Anterior cingulate cortex (tissue), 58 donors: ENCODE measurements at places on chromosomes 7 and 10.

DNA sequence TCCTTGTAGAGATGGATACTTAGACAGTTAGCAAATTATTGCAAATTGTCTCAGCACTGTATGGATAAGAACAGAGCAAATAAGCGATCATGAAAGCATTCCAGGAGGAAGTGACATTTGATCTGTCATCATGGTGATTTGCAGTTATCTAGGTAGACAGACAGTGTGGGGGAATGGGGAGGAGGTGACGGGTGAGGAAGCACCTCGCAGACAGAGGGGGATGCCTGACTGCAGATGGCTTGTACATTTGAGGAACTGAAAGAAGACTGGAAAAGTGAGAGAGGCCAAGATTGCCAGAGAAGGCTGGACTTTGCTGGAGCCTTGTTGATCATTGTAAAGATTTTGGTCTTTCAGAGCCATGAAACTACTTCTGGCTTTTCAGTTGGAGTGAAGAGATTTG, 318.2 kb upstream of the CELF2 start:
- no peak for DNase-seq

DNA sequence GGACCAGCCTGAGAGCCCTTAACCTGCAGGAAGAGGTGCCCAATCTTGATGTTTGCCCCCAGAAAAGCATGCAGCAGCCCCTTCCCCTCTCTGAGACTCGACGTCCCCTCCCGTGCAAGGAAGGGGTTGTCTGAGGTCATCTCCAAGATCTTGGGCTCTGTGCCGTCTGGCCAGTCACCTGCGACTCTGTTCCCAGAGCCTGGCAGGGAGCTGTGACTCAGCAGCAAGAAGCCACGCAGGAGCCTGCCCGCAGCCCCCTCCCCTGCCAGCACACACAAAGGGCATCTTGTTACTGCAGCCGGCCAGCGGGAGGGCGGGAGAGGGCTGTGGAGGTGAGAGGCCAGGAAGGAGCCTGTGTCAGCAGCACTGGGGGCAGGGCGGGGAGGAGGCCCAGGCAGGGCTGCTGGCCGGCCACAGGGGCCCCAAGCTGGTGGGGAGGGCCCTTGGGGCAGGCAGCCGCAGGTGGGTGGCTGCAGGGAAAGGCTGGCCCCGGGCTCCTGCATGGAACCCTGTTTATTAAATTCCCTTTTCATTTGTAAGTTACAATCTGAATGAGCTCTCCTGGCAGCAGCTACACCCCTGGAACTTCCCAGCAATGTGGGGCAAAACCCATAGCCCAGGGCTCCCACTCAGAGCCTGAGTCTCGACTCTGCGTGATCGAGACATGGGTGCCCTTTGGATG, 103.7 kb upstream of the ZMIZ1 start:
- DNase-seq, result peak; percentile 89

DNA sequence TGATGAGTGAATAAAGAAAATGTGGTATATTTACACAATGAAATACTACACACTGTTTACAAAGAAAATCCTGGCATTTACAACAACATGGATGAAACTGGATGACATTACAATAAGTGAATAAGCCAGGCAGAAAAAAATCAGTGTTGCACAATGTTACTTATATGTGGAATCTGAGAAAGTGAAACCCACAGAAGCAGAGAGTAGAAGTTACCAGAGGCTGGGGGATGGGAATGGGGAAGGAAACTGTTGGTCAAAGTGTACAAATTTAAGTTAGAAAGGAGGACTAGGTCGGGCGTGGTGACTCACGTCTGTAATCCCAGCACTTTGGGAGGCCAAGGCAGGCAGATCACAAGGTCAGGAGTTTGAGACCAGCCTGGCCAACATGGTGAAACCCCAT, 538.5 kb upstream of the MKI67 start:
- DNase-seq, result no peak

GRCh38 chr7:88310956-88311674, 4.4 kb upstream of the STEAP4 start:
- DNase-seq, result no peak

- DNase-seq, result no peak
These were observed 69.5 kb downstream of the ADAM22 start for GRCh38 chr7:88003581-88003980.

GRCh38 chr7:39560997-39561396, 5.2 kb upstream of the YAE1 start:
- DNase-seq, result no peak

DNA sequence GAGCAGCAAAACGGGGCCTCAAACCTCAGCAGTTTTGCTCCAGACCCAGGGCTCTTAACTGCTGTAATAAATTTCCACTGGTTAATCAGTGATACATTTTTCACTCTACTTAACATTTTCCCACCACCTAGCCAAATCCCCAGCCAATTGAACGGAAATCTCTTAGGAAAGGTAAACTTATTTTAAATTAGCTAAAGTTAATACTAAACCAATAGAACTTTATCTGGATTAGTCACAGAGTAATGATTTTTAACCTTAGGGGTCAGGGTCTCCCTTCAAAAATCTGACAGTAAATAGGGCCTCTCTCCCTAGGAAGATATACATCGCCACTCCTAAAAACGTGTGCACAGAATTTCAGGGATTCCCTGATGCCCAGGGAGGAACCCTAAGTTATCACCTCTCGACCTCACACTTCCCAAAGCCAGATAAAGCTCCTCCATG, 87.4 kb upstream of the KMT2E start:
- no peak for DNase-seq

- DNase-seq, result no peak
These were observed 3.3 kb downstream of the LFNG start for GRCh38 chr7:2522780-2523433.

- no peak for DNase-seq
These were observed 57.1 kb upstream of the CYP2C18 start for GRCh38 chr10:94626476-94626875.

GRCh38 chr7:104156842-104157277, 51.0 kb downstream of the ORC5 start:
- no peak for DNase-seq

DNA sequence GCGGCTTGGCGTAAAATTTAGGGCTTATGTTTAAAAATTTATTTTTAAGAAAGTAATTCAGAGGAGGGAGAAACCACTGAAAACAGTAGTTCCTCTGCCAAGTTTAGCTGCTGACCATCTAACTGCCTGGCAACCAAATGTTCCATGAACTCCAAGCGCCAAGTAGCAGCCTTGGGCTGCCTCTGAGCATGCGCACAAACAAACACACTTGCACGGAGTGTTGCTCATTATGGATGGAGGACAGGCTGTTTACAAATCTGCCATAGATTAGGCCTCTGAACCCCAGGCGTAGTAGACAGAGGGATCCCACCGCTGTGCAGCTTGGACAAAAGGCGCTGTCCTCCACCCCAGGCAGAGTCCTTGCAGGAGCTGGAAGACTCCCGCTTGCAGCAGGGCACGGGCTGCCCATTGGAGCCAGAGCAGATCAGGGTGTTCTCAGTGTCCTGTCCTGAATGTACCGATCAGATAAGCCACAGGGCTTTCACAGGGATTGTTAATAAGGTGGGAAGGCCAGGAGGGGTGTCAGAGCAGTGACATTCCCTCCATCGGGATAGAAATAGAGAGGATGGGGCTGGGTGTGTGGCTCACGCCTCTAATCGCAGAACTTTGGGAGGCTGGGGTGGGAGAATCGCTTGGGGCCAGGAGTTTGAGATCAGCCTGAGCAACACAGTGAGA, 47.7 kb upstream of the LYZL1 start:
- peak; percentile 20 for DNase-seq

DNA sequence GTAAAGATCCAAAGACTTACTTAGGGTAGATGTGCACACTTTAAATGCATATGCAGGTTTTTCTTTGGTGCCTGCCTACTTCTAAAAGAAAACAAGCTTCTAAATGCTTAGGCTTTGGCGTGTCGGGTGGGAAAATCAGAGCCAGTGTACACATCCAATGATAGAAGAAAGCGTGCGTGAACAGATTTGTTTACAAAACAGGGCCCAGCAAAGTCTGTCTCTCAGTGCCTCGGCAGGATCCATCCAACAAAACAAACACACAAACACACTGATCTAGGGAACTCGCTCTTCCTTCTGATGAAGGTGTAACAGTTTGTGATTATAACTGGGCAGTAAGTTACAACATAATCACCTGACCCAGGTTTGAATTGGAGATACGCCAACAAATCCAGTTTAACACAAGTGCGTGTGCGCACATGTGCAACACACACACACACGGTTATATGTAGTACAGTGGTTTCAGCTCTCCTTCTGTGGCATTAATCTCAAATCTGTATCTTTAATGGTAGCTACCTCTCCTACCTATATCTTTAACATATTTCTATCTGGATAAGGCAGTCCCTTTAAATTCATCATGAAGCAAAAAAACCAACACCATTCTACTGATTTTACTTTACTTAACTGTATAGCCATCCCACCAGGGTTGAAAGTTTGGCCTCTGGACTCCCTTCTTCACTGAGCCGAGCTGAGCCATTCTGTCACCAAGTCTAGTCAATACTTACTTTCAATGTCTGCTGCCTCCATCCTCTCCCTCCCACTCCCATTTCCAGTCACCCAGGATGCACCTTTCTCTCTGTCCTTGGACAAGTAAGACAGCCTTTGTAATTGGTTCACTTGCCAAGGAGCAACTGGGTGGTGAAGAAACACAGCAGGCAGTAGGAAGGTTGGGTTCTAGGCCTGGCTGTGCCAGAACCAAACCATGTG, 184.4 kb upstream of the KLF14 start:
- no peak for DNase-seq

- no peak for DNase-seq
These were observed 779 bp downstream of the IFIT2 start for GRCh38 chr10:89302625-89303024.

GRCh38 chr10:11442001-11442773, 169.3 kb downstream of the USP6NL start:
- DNase-seq, result no peak

- peak; percentile 48 for DNase-seq
These were observed 61.6 kb upstream of the BTRC start for GRCh38 chr10:101292194-101293006.

GRCh38 chr7:81776948-81777630, 7.2 kb upstream of the HGF start:
- DNase-seq, result no peak

DNA sequence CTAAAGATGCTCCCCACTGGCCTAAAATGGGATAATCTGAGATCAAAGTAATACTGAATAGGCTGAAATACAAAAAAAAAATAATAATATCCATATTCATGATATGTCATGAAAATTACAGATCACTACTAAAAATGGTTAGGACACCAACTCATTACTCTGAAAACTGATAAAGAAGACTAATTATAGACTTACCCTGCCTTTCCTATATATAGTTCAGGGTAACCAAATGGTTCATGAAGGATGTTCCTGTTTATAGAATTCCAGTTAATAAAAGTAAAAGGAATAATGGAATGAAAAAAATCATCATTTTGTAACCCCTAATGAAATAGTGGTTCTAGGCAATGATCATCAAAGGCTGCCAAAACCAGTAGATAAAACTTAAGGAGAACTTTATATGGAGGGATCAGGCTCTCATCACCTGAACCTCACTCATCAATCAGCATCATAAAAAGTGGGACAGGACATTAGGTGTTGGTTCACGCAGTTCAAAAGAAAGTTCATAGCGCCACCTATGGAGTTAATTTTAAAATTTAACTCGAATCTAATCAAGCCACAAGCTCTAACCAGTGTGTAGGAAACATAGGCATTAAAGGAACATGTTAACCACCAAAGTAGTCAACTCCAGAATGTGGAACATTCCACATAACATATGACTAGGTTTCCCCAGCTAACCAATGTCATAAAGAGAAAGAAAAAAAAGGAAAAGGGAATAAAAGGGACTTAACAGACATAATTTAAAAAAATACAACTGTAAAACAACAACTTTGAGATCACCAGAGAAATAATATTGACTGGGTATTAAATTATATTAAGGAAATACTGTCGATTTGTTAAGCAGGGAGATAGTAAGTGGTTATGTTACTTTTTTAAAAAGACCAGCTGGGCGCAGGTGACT, 35.7 kb downstream of the P4HA1 start:
- no peak for DNase-seq

DNA sequence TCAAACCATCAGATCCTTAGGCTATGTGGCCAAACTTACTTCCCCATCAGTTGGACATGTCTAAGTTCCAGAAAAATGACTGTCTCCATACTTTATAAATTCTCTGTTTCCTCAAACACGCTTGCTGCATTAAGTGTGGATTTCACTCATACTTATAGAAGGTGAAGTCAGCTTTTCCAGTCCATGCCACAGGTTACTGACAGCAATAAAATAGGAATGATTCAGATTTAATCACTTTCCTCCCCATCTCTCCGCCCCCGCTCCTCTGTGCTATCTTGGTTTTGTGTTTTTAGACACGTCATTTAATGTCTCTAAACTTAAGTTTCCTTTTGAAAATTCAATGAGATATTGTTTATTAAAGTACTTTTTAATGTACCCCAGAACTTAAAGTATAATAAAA, 1098.0 kb upstream of the C7orf33 start:
- no peak for DNase-seq
